ENCODE measurements at places on chromosomes 12 and 14.

DNA sequence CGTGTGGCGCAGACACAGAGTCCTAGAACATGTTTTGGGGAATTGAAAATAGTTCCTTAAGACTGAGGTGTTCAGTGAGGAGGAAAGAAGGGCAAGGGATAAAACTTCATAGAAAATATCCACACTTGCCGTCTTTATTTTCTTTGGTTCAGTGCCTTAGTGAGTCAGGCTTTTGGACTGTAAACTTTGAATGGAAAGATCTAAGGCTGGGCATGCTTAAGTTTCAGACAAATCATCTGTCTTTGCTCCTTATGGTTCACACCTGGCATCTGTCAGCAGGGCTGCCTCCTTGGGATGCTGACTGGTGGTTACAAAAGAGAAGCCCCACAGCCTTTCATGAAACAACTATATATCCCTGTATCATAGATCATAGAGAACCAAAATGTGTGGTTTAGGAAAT is 136.3 kb upstream of the PRICKLE1 start:
- no peaks in the 10 kb centered on the region for H3K4me1 ChIP-seq
- H3K27ac ChIP-seq, result no peak overlapping the region
- DNase-seq, result no peak
- no peaks in the 10 kb centered on the region for H3K36me3 ChIP-seq

DNA sequence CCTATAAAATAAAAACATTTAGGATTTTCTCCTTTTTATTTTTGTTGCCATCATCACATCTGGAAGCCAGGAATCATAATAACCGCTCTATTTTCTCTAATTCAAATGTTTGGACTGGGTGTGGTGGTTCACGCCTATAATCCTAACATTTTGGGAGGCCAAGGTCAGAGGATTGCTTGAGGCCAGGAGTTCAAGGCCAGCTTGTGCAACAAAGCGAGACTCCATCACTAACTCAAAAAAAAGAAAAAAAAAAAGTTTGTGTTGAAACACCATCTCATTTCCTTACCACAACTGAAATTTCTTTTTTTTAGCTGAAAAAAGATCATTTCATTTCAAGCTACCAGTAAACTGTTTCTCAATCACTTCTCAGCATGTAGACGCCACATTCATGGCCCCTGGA is 8.8 kb upstream of the BAZ1A start:
- no peaks in the 10 kb centered on the region for H3K36me3 ChIP-seq
- H3K27me3 ChIP-seq, result no peaks in the 10 kb centered on the region
- no peak for DNase-seq
- no peak overlapping the region for H3K27ac ChIP-seq

- no peak overlapping the region for H3K27ac ChIP-seq
- H3K4me1 ChIP-seq, result peaks cover 1% of the 10 kb centered on the region
- no peaks in the 10 kb centered on the region for H3K36me3 ChIP-seq
- H3K27me3 ChIP-seq, result peaks cover 10% of the 10 kb centered on the region
Measured at GRCh38 chr14:64755781-64756221, 51.6 kb downstream of the PLEKHG3 start.

DNA sequence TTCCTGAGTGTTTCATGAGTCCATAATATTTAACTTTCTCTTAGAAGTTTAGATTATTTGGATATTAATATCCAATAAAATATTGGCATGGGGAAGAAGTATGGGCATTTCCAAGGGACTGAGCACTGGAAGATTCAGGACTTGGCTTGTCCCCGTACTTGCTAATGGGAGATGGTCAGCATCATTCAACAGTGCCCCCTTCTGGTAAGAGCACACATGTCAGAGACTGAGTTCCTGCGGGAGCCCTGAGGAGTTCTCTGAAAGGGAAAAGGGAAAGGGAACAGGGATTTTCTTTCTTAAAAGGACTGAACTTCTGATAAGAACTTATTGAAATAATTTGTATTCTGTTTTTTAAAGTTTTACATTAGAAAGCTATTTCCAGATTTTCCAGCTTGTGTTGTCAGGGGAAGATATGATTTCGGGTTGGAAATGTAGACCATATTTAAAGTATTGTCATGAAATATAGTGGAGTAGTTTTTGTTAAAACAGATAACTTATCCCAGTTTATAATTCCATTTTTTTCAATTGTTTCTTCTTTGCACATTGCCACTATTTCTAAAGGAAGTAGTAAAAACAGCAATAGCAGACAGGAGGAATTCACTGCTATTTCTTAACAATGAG is 59.8 kb upstream of the C12orf71 start:
- H3K27ac ChIP-seq, result no peak overlapping the region
- H3K4me3 ChIP-seq, result no peak overlapping the region
- peaks cover 5% of the 10 kb centered on the region for H3K36me3 ChIP-seq
- DNase-seq, result no peak
- H3K4me1 ChIP-seq, result peaks cover 18% of the 10 kb centered on the region
- no peaks in the 10 kb centered on the region for H3K27me3 ChIP-seq

GRCh38 chr14:105198588-105198987 is 17.5 kb upstream of the NUDT14 start:
- no peak overlapping the region for H3K4me3 ChIP-seq
- no peak overlapping the region for H3K27ac ChIP-seq
- peaks cover 23% of the 10 kb centered on the region for H3K27me3 ChIP-seq
- no peaks in the 10 kb centered on the region for H3K36me3 ChIP-seq

GRCh38 chr14:92539875-92540274 is 26.3 kb downstream of the RIN3 start:
- peaks cover 74% of the 10 kb centered on the region for H3K4me1 ChIP-seq
- DNase-seq, result peak; percentile 67
- H3K27me3 ChIP-seq, result no peaks in the 10 kb centered on the region
- H3K36me3 ChIP-seq, result peaks cover 18% of the 10 kb centered on the region

DNA sequence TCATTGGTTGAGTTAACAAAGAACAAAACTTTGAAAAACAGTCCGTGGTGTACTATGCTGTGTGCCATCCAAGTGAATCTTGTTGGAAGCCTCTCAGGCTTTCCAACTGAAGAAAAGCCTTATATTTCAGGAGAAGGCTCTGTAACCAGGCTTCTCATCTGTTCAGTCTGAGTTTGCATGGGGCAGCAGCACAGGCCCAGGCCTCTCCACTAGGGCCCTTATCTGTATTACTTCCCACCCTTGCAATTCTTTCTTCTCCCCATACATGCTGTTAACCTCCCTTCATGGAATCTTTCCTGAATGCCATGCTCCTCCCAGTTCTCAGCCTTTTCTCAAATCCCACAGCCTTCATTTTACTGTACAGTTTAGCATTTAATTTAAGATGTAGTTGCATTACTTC is 28.3 kb downstream of the FRMD6 start:
- no peaks in the 10 kb centered on the region for H3K36me3 ChIP-seq
- no peak overlapping the region for H3K4me3 ChIP-seq
- peaks cover 7% of the 10 kb centered on the region for H3K27me3 ChIP-seq
- DNase-seq, result no peak
- H3K27ac ChIP-seq, result no peak overlapping the region
- H3K4me1 ChIP-seq, result peaks cover 4% of the 10 kb centered on the region

Data from activated naive CD8-positive, alpha-beta T cell treated with anti-CD3 and anti-CD28 coated beads, Interleukin-2, amount 10 ng/mL, durations not matched to agents 7 days and 5 days (primary cell).